ENCODE measurements at places on chromosomes 16 and 17. TPM values are rescaled to one million over a fixed set of nuclear protein-coding genes. Genes with fewer than 3 reads are reported as not detected.

The KIF2B gene
- total RNA-seq = not detected

The GP1BA gene
- 0.49 TPM for total RNA-seq

The CTRB1 gene
- 2.2 TPM for total RNA-seq

The GH2 gene
- not detected for total RNA-seq

The TEX14 gene
- 0.43 TPM for total RNA-seq

The SLC35B1 gene
- 89.1 TPM for total RNA-seq

The KRT24 gene
- not detected for total RNA-seq

The ZDHHC7 gene
- 34.6 TPM for total RNA-seq

The CA4 gene
- not detected for total RNA-seq

The EVI2A gene
- 19.4 TPM for total RNA-seq

The KRT27 gene
- not detected for total RNA-seq

The CD300E gene
- not detected for total RNA-seq

The ASPHD1 gene
- total RNA-seq = 3.2 TPM

The ASB16 gene
- total RNA-seq = not detected

The SOX8 gene
- total RNA-seq = 4.0 TPM

The PLA2G10 gene
- total RNA-seq = not detected

The CCL2 gene
- total RNA-seq = 3.1 TPM

The MGAT5B gene
- 0.41 TPM for total RNA-seq

The INCA1 gene
- total RNA-seq = 0.30 TPM

The TBC1D3G gene
- total RNA-seq = not detected
